Mesothelial cell of epicardium (in vitro differentiated cells): ENCODE measurements at places on chromosomes 13 and 19.

DNA sequence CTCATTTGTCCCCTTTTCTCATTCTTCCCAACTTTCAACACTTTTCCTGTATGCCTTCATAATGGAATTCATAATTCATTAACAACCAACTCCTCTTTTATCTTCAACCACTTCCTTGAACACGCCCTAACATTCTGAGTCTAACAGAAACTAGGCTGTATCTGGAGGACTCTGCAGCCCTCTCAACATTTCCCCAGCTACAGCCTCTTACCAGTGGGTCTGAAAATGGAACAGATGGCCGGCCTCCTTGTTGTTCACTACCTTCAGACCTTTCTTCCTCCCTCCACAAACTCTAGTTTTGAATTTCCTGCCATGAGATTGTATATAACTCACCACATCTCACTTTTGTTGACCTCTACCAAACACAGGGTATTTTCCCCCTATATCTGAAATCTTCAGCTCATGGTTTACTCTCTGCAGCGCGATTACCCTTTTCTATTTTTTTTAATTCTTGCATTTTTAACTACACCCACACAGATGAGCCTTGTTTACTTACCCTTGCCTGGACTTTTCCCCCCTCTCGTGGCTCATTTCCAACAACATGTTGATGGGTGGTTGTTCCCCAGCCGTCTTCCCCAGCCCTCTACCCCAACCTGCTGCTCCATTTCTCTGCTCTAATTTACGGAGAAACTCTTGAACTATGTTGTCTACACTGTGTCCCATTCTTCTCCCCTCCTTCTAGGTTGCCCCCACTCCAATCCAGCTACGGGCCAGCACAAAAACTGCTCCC, 846 bp downstream of the ZNF790 start:
- DNase-seq = no peak

- no peak for DNase-seq
Measured at GRCh38 chr19:20080656-20081055, 2.9 kb downstream of the ZNF90 start.

- no peak for DNase-seq
Measured at GRCh38 chr13:111508164-111508870, 187.9 kb downstream of the TEX29 start.

DNA sequence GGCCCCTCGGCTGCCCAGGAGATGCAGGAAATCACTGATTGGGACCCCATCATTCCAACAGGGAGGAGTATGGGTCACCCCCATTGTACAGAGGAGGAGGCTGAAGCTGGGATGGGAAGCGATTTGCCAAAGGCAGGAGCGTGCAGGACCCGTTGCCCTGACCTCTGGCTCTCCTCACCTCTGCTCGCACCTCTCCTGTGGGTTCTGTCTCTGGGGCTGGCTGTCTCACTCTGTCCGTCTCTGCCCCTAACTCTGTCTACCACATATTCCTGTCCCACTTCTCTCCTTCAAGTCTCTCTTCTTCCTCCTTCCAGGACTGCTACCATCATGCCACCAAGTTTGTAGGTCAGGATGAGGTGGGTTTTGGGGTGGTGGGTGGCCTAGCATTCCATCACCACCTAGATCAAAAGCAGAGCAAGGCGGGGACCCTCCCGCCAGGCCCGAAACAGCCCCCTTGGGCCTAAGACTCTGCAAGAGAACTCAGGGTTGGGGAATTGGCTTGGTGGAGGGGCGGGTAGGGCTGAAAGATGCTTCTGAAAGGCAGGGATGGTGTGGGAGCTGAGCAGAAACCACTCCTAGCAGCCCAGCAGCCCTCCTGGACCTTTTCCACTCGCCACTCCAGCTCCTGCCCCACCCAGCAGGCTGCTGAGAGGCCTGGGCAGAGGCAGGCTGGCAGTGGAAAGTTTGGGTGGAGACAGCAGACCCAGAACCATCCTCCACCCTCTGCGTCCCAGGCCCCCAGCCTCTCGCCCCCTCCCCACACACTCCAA, 1.0 kb upstream of the LGALS7 start:
- no peak for DNase-seq

DNA sequence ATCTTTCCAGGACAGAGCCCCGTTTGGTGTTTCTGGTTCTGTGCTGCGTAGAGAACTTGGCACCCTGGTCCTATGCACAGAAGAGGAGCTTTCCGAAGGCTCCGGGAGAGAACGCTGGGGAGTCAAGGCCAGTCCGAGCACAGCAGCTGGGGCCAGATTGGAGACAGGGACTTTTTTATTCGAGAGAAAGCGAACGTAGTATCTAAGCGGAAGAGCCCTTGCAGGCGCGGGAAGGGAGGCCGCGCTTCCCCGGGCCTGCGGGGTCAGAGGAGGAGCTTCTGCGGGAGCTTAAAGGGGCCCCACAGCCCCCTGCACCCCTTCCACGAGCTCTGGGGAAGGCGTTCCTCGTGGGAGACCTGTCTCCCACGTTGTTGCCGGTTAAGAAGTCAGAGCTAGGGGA, 48.6 kb upstream of the ARHGEF7 start:
- no peak for DNase-seq

- no peak for DNase-seq
Measured at GRCh38 chr19:40358773-40359172, 10.3 kb downstream of the PLD3 start.

GRCh38 chr13:112756967-112757758, 67.3 kb downstream of the ATP11A start:
- no peak for DNase-seq

GRCh38 chr19:52635786-52636570, 2.2 kb downstream of the ZNF83 start:
- DNase-seq = no peak

- no peak for DNase-seq
Measured at GRCh38 chr19:16087940-16088339, 11.6 kb downstream of the TPM4 start.

GRCh38 chr13:99153219-99153618, 47.4 kb upstream of the UBAC2 start:
- no peak for DNase-seq

DNA sequence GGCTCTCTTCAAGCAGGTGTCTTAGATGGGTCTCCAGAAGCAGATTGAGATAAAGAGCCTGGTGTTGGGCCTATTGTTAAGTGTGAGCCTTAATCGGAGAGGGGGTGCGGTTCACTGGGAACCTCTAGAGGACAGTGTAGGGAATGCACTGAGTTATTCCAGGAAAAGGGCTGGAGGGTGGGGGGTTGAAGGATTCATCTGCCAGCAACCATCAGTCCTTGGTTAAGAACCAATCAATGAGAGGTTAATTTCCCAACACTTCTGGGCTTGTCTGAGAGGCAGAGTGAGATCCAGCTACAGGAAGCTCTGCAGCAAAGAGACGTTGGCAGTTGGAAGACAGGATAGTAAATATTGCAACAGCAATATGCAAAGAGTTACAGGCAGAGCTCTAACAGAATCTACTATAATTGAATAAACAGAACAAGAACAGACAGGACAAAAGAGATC, 28.7 kb downstream of the CYP4F2 start:
- DNase-seq = no peak

- no peak for DNase-seq
Measured at GRCh38 chr13:88979465-88980175, 1308.4 kb downstream of the SLITRK5 start.

- no peak for DNase-seq
Measured at GRCh38 chr13:44756276-44756810, 180.2 kb upstream of the TSC22D1 start.

DNA sequence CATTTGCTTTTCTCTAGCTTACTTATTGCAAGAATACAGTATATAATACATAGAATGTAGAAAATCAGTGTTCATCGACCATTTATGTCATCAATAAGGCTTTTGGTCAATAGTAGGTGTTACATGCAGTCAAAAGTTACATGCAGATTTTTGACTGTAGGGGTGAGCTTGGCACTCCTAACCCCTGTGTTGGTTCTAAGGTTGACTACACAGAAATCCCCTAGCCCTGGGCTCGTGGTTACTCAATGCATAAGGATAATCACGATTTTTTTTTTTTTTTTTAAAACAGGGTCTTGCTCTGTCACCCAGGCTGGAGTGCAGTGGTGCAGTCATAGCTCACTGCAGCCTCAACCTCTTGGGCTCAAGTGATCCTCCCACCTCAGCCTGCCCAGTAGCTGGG, 4.0 kb upstream of the NWD1 start:
- no peak for DNase-seq

- DNase-seq = no peak
Measured at GRCh38 chr13:27000686-27001085, 170.9 kb downstream of the USP12 start.

- no peak for DNase-seq
Measured at GRCh38 chr19:1811942-1812425, at the start of gene ATP8B3. ATP8B3 (minus strand) TSS chr19:1812276; CDS start chr19:1811736, 540 bp downstream.

DNA sequence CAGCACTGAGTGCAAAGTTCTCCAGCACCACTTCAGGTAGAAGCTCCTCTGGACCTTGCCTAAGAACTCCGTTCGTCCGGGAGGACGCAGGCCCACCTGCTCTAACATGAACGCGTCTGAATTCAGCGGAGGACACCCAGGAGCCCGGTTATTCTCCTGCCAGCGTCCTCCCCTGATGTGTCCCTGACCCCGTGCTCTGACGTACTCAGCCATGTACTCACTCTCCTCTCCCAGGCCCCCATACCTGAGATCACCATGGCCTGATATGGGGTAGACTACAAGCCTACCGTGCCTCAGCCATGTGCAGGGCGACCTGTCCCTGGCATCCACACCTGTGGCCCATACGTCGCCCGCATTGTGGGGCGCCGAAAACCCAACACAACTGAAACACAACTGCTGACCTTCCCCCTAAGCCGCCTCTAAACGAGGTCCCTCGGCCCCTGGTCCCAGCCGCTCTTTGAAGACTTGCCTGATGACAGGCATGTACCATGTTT, 744 bp upstream of the ZNF584 start:
- no peak for DNase-seq

GRCh38 chr13:43493496-43494000, 293.2 kb downstream of the ENOX1 start:
- no peak for DNase-seq

DNA sequence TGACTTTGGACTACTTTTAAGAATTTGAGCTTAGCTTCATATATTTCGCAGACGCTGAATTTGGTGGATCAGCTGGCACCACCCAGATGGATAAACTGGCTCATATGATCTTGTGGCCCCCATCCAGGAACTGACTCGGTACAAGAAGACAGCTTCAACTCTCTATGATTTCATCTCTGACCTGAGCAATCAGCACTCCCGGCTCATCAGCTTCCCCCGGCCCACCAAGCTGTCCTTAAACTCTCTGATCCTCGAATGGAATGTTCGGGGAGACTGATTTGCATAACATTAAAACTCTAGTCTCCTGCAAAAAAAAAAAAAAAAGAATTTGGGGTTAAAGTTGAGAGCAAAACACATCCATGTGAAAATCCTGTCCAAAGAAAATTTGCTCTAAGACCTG, 71.4 kb upstream of the IRS2 start:
- DNase-seq = no peak

GRCh38 chr13:45849408-45849807, 2.1 kb downstream of the SIAH3 start:
- no peak for DNase-seq

DNA sequence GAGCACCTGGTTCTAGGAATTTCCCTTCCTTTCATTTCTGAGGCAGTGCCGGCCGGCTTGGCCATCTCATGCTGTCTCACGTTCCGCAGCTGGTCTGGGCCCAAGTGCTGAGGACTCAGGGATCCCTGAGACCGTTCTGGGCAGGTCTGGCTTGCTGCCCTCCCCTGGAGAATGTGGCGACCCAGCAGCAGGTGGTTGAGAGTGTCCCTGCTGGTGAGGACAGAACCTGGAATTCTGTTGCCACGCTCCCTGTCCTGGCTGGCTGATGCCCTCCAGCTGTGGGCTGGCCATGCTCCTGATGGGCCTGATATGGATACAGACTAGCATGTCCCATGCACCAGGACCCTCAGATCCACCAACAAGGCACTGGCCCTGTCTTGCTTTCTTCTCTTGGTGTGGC, 114.0 kb upstream of the C1QTNF9B start:
- DNase-seq = no peak

DNA sequence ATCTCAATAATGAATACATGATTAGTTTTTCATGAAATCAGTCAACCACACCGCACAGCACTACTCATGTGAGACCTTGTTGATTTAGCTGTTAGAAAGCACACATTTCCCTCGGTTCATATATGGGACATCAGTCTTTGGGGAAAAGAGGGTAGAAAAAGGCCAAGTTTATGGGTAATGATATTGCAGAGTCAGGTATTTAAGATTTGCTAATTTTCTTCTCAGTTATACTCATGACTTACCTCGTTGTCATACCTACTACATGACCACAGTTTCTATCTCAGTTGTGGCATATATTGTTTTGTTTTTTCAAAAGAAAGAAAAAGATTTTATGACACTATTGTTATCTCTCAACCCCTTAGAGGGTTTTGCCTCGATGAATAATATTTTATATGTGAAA, 165.6 kb downstream of the POU4F1 start:
- DNase-seq = no peak

GRCh38 chr19:39733841-39734240, 4.0 kb downstream of the CLC start:
- DNase-seq = no peak

DNA sequence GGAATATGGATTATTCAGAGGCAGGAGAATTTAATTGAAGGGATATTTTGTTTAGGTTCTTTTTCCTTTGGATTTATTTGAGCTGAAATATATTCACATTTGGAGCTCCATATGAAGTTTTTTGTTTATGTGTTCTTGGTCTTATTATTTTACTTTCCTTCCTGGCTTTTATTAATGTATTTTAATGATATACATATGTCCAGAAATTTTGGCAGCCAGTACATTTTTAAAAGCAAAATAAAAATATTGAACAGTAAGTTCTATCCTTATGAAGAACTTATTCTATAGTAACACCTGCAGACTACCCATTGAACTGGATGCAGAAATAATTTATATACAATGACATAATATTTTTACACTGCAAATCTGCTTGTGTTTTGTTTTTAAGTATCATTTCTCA, 323.6 kb downstream of the GPC6 start:
- DNase-seq = no peak

DNA sequence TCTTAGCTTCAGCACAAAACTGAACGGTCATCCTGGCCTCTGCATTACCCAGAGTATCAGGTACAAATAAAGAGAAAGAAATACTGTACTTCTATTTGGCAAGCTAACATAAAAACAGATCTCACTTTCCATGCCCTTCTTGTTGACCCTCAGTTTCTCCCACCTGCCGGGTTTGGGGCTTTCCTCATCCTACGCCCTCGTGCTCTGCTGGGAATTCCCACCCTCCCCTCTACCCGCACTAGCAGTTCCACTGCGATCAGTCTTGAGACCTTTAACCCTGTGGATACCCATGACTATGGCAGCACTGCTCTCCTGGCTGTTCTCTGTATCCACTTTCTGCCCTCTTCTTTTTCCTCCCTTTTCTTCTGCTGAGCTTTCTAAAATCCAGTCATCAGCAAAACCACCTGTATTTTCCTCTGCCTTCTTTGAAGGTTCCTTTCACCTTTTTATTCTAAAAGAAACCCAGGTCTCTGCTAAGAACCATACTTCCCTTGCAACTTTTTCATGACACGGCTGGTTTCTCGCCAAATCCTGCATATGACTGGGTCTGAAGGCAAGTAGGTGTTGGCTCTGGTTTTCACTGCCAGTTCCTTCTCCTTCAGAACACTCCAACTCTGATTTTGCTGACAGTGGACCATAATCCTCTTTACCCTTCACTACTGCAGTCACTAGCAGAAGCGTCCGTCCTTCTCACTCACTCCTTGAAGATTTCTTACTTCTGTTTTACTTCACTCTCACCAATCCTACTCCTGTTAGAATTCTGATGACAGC, 99.4 kb downstream of the MIPEP start:
- DNase-seq = no peak
